ENCODE measurements at places on chromosomes 6 and 20.

- no peak for DNase-seq
Measured at GRCh38 chr6:110554441-110554840, 78.0 kb upstream of the SLC22A16 start.

DNA sequence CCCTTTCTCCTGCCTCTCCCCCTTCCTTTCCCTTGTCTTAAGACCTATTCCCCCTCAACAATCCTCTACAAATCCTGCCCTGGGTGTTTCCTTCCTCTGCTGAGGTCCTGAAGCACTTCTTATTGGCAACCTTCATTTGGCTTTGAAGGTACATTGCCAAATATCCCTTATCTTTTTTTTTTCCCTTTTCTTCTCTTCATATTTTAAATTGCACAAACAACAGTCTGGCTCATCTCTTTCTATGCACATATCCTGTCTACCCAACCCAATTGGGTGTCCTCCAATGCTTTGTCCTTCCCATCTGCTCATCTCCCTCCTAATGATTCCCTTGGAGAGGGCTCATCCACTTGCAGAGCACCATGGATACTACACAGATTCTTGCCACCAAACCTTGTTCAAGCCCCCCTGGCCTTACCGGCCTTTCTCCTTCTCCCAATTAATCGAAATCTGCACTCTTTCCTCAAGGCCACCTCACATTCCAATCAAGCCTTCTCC lies 537.9 kb upstream of the JARID2 start:
- DNase-seq = no peak

DNA sequence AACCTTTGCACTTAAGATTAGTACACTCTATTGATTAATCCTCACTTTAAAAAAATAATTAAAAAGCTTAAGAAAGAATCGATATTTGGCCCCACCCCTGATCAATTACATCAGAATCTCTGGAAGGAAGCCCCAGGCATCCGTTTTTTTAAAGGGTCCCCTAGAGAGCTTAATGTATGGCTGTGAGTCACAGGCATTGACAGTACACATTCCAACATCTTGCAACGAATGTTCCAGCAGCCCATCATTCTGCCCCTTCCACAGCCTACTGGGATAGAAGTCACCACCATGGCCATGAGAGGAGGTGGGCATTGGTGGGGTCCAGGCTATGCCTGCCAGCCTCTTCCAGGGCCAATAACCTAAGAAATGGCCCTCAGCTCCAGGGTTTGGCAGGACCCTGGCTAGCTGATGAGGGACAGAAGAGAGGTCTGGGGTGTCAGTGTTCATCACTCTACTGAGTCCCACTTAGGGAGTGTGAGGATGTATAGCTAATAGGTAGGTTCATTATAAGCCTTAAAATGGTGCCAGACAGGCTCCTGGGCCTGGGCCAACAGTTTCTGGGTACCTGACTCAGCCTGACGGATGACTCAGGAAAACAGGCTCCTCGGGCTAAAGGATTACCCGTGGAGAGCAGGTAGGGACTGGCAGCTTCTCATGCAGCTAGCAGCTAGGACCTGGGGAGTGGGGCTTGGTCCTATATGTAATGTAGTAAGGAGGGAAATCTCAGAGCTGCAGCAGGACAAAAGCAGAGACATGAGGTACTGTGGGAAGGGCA lies 40.4 kb downstream of the MDGA1 start:
- no peak for DNase-seq

GRCh38 chr6:166903500-166903899 lies 52.9 kb downstream of the RNASET2 start:
- no peak for DNase-seq

DNA sequence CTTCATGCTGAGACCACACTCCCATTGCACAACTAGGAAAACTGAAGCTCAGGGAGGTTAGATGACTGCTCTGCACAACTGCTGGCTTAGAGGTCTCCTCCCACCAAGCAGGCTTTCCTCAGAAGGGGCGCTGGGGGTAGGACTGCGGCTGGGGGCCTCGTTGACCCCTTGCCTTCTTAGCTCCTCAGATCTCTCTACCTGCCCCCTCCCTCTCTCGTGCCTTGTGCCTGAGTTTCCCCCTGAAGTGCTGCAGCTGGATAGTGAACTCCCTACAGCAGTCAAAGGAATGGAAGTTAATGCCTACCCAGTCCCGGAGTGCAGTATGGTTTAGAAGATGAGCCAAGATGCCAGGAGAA lies 149.8 kb downstream of the GRM4 start:
- no peak for DNase-seq

GRCh38 chr6:162683135-162683534 lies 44.4 kb downstream of the PRKN start:
- DNase-seq = no peak

DNA sequence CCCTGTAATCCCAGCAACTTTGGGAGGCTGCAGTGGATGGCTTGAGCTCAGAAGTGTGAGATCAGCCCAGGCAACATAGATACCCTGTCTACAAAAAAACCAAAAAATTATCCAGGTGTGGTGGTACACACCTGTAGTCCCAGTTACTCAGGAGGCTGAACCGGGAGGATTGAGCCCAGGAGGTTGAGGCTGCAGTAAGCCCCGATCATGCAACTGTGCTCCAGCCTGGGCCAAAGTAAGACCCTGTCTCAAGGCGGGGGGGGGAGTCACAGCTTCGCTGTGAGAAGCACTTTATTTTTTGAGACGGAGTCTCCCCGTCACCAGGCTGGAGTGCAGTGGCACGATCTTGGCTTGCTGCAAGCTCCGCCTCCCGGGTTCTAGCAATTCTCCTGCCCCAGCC lies 54.2 kb downstream of the EZR start:
- no peak for DNase-seq

DNA sequence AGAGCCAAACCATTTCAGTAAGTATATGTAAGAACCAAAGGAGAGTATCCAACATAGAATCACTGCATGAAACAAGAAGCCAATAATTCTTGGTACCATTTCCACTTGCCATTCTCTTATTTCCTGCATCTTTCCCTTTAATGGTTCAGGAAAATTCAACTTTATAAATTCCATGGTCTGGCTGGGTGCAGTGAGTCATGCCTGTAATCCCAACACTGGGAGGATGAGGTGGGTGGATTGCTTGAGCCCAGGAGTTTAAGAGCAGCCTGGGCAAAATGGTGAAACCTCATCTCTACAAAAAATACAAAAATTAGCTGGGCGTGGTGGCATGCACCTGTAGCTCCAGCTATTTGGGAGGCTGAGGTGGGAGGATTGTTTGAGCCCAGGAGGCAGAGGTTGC lies 21.2 kb downstream of the NHLRC1 start:
- no peak for DNase-seq

GRCh38 chr6:11143394-11144371 lies 32.2 kb upstream of the ERVFRD-1 start:
- DNase-seq = no peak

GRCh38 chr20:25608774-25609173 lies 15.0 kb downstream of the NANP start:
- no peak for DNase-seq

DNA sequence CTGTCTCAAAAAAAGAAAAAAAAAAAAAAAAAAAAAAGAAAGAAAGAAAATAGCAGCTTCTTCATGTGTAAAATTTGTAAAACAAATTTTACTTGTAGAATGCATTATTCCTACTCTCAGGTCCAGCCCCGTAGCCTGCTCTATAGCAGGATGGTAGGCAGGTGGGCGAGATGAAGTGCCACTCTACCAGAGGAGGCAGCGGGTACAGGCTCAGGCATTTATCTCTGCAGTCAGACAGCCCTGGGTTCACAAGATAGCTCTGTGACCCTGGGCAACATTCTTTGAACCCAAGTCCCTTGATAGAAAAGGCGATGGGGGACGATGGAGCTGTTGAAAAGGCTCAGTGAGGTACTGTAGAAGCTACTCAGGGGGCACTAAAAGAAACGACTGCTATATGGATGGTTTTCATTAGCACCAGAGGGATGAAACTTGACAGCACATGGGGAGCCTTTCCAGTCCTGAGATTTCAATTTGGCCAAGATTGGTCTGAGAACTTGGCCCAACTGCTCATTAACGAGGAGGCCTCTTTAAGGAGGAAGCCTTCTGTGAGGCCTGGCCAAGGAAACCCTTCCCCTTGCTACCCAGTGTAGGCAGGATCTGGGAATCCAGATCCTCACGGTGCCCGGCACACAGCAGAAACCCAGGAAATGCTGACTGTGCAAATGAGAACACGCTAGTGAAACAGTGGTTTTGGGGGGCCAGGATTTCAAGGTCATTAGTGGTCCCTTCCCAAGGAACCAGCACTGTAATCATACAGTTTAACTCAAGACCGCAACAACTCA lies 63.1 kb downstream of the MYH7B start:
- DNase-seq = no peak

GRCh38 chr6:109186012-109186411 lies 90.7 kb downstream of the CEP57L1 start:
- DNase-seq = no peak

DNA sequence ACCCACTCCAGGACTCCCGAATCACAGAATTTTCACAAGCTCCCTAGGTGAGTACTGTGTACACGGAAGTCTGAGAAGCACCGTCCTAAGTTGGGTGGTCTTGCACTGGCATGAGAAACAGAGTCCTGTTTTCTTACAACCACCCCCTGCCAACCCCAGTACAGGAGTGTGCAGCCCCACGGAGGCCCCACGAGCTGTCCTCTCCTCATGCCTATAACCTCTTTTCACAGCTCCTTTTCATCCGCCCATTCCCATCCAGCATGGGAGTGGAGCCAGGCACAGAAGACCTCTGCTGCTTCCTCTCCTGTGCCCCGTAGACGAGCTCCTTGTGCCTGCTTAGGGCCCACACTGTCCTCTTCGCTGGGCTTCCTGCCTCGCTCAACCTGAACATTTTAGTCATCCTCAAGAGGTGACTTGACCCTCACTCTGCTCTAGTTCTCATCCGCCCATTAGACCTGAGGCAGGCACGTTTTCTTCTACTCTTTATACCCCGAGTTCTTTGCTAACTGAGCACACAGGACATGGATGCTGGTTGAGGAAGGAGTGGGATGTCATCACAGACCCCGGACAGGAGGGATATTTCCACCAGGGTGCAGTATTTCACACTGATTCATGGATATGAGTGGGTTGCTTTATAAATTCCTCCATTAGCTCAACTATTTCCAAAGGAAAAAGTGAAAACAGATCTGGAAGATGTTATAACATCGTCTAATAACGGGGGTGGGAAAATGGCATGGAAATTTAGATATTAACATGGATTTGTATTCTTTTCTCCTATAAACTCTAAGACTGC lies 160.5 kb downstream of the TTLL2 start:
- no peak for DNase-seq

DNA sequence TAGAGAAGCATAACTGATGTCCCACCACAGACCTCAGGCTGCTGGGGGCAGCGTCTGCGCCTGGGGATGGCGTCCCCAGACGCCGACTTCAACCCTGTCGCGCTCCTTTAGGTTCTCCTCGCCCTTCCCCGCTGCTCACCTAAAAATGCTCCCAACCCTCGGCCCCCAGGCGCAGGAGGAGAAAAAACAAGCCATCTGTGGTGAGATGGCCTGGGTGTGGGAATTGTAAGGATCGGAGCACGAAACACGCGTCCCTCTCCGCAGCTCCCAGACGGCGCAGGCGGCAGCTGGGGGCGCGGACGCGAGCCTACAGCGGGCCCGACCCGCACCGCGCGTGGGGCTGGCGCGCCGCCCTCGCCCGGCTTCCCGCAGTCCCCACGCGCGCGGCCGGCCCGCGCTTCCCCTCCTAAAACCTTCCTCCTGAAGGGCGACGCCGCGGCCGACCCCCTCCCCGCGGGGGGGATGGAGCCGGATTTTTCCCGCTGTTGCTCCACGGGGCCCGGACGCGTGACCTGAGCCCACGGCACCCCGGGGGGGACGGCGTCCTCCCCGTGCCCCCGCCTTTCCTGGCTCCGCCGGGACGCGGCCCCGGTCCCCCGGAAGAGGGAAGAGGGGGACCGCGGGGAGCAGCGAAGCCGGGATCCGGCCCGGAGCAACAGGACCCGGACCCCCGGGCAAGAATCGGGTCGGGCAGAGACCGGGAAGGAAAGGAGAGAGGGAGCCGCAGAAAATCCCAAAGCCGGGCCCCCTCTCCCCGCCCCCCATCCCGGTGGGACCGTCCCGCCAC lies 611 bp downstream of the EPB41L2 start:
- DNase-seq = no peak

DNA sequence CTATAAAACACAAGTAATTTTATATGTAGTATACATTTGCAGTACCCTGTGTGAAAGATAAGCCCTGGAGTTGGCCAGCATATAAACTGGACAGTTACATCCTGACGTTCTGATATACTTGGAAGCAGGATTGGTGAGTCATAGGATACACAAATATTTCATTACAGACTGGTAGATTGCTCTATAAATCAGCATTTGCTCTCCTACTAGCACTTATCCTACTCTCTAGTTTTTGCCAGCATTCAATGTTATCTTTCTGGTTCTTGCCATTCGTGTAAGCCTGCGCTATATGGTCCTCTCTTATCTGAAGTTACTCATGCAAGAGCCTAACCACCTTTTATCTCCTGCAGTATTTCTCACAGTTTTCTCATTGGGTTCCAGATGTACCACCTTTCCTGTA lies 680.2 kb upstream of the MMS22L start:
- DNase-seq = no peak

DNA sequence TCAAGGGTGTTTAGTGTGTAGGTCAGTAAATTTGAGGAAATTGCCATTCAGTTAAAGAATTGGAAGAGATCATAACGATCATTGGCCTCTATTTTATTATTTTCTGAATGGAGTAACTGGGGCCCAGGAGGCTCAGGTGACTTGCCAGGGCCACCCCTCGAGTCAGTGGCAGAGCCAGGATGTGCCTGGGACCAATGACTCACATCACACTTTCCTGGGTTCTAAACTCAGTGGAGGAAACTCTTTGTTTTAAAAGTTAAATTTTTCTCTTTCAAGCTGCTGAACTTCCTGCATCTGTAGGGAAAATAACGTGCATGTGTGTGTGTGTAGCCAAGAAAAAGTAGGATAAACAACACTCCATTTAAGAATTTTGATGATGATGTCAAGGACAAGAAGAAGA lies 135.5 kb downstream of the MYLK4 start:
- DNase-seq = no peak

DNA sequence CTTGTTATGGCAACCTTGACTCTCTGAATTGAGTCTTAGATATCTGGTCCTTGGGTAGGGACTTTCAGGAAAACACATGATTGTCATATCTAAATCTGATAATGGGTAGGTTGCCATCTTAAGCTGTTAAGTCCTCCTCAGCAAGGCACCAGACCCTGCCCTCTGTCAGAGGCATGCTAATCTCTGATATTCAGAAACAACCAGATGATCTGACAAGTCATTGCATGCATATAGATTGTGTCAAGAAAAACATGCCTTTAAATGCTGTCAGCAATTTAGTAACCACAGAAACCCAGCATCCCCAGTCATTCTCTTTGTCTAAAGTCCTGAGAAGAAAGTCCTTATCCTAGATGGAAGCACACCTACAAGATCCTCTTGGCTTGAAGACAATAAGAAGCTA lies 149.1 kb downstream of the EDN1 start:
- DNase-seq = no peak

DNA sequence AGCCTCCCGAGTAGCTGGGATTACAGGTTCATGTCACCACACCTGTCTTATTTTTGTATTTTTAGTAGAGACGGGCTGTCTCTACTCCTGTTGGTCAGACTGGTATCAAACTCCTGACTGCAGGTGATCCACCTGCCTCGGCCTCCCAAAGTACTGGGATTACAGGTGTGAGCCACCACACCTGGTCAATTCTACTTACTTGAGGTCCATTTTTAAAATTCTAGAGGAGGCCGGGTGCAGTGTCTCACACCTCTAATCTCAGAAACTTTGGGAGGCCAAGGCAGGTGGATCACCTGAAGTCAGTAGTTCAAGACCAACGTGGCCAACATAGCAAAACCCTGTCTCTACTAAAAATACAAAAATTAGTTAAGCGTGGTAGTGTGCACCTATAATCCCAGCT lies 7.8 kb downstream of the RIPOR3 start:
- no peak for DNase-seq
